ENCODE measurements at places on chromosomes 6 and 20. TPM values are rescaled to one million over a fixed set of nuclear protein-coding genes. Genes with fewer than 3 reads are reported as not detected.

DNA sequence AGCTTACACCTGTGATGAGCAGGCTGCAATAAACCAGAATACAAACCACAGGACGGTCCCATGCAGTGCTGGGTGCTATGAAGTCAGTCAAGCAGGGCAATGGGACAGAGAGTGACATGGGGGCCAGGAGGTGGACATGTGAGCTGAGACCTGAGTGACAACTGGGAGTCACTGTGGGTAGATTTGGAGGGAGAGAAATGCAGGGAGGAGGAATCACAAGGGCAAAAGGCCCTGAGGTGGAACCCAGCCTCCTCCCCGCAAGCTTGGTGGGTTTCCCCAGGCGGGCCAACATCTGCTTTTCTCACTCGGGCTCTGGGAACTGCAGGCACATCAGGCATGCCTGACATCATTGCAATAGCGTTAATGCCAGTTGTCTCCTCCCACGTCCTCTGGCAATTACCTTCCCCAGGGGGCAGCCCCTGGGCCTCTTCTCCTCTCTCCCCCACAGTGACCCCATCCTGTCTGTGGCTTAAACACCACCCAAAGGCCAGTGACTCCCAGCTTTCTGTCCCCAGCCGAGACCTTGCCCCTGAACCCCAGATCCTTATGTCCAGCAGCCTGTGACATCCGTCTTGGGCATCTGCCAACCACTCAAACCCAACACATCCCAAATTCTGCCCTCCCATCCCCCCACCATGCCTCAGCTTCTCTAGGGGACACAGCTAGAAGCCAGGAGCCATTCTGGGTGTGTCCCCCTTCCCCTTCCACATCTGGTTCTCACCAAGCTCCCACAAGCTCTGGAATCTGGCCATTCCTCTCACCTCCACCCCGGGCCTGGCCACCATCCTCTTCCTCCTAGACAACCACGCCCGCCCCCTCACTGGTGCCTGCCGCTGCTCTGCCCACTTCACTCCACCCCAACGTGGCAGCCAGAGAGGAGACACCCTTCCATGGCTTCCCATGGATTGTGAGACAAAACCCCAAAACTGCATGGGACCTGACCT lies 28.2 kb downstream of the PDRG1 start:
- H3K4me3 ChIP-seq = no peak overlapping the region
- no peaks in the 10 kb centered on the region for H3K27me3 ChIP-seq
- no peaks in the 10 kb centered on the region for H3K36me3 ChIP-seq
- no peaks in the 10 kb centered on the region for H3K4me1 ChIP-seq
- no peak for DNase-seq

- H3K27me3 ChIP-seq = no peaks in the 10 kb centered on the region
- no peak overlapping the region for H3K27ac ChIP-seq
- no peak for DNase-seq
- H3K36me3 ChIP-seq = no peaks in the 10 kb centered on the region
Measured at GRCh38 chr20:19397666-19398065, 185.2 kb downstream of the SLC24A3 start.

- H3K4me1 ChIP-seq = no peaks in the 10 kb centered on the region
- no peaks in the 10 kb centered on the region for H3K27me3 ChIP-seq
- H3K4me3 ChIP-seq = no peak overlapping the region
- no peak overlapping the region for H3K27ac ChIP-seq
- no peaks in the 10 kb centered on the region for H3K36me3 ChIP-seq
Measured at GRCh38 chr6:131257104-131257503, 121.8 kb downstream of the AKAP7 start.

GRCh38 chr6:138559143-138559542 lies 59.8 kb upstream of the NHSL1 start:
- DNase-seq = no peak
- H3K27ac ChIP-seq = peak overlapping the region; percentile 6
- H3K4me3 ChIP-seq = no peak overlapping the region
- H3K27me3 ChIP-seq = no peaks in the 10 kb centered on the region

- no peak for DNase-seq
- H3K27ac ChIP-seq = no peak overlapping the region
- no peaks in the 10 kb centered on the region for H3K27me3 ChIP-seq
- H3K36me3 ChIP-seq = no peaks in the 10 kb centered on the region
- no peak overlapping the region for H3K4me3 ChIP-seq
Measured at GRCh38 chr20:10577648-10578047, 96.2 kb downstream of the JAG1 start.

DNA sequence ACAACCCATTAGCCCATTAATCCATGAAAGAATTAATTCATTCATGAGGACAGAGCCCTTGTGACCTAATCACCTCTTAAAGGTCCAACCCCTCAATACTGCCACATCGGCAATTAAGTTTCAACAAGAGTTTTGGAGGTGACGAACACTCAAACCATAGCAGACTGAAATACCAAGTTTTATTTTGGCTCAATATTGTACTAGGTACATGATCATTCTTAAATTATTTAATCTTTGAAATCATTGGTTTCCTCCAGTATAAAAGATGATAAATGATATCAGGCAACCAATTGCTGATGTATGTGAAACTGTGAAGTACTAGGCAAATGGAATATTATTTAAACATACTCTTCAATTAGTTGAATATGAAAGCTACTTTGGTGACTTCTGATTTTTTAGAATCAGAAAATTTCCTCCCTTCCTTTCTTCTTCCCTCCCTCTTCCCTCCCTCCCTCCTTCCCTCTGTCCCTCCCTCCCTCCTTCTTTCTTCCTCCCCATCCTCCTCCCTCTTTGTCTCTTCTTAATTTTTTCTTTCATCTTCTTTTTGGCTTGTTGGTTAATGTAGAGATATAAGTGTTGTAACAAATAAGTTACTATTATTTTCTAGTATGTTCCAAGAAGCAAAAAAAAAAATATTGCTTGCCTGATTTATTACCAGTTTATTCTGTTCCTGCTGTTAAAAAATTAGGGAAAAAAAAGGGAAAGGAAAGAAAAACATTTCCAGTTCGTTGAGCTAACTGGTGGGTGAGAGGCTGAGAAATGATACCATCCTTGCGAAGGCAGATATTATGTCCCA lies 233.9 kb upstream of the ZNF217 start:
- no peak overlapping the region for H3K4me3 ChIP-seq
- peaks cover 28% of the 10 kb centered on the region for H3K4me1 ChIP-seq
- no peak for DNase-seq
- no peaks in the 10 kb centered on the region for H3K27me3 ChIP-seq

The HMGA1 gene
- total RNA-seq = 71.2 TPM

The ID4 gene
- 38.5 TPM for total RNA-seq

GRCh38 chr20:301886-302848 lies 4.8 kb downstream of the ZCCHC3 start:
- H3K27ac ChIP-seq = no peak overlapping the region
- no peaks in the 10 kb centered on the region for H3K36me3 ChIP-seq
- H3K27me3 ChIP-seq = no peaks in the 10 kb centered on the region

DNA sequence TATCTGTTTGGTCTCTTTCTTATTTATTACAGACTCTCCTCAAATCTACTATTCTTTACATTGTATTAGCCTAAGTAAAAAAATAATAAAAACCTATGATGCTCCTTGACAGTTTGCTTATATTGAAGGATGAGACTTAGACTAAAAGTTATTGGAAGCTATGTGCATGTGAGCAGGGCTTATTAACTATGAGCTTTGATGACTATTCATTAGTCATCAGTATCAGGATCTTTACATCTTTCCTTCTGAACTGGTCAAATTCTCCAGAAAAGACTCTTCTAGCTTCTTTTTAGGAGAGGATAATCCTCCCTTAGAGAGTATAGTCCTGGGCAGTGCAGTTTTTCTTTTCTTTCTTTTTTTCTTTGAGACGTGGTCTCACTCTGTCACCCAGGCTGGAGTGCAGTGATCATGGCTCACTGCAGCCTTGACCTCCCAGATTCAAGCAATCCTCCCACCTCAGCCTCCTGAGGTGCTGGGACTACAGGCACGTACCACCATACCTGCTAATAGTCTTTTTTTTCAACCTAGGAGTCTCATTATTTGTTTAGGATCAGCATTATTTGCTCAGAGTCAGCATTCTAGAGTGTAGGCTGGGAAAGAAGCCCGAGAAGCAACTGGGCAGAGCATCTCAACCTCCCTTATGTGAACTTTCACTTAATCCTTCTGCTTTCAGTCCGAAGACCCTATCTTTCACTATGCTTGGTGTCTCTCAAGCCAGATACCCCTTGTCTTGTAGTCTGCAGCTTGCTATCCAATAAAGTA lies 37.1 kb upstream of the YWHAB start:
- H3K4me3 ChIP-seq = no peak overlapping the region
- no peaks in the 10 kb centered on the region for H3K27me3 ChIP-seq
- no peak for DNase-seq
- no peaks in the 10 kb centered on the region for H3K36me3 ChIP-seq
- no peak overlapping the region for H3K27ac ChIP-seq

- H3K27ac ChIP-seq = no peak overlapping the region
- H3K4me1 ChIP-seq = no peaks in the 10 kb centered on the region
- no peaks in the 10 kb centered on the region for H3K36me3 ChIP-seq
Measured at GRCh38 chr6:138654715-138655634, 118.6 kb upstream of the CCDC28A start.

DNA sequence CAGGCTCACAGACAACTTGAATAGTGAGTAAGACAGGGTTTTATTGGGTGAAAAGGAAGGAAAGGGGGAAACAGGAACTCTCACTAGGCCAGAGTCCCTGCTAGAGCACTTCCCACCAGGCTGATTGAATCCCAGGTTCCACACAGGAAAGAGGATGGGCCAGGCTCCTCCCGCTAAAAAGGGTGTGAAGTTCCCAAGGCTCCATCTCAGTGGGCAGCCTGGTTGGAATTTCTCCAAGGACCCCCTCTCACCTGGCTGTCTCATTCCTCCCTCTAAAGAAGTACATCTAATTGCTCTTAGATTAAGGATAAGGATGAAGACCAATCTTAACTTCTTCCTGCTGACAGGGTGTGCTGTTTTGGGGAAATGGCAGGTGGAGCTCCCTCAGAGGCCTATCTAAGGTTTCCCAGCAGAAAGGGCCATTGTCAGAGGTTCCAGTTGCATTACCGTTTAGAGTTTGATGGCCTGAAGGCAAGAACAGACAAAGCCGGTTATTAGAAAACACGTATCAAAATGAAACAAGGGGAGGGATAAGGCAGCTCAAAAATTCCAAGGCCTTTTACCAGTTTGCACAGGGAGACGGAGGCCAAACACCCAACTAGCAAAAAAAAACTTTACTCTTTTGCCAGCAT lies 21.5 kb downstream of the COL19A1 start:
- no peak overlapping the region for H3K4me3 ChIP-seq
- H3K36me3 ChIP-seq = no peaks in the 10 kb centered on the region
- no peaks in the 10 kb centered on the region for H3K27me3 ChIP-seq
- no peak overlapping the region for H3K27ac ChIP-seq
- no peak for DNase-seq

GRCh38 chr20:25320035-25320800 lies 70.4 kb downstream of the ABHD12 start:
- no peak overlapping the region for H3K4me3 ChIP-seq
- no peaks in the 10 kb centered on the region for H3K27me3 ChIP-seq
- H3K27ac ChIP-seq = no peak overlapping the region
- DNase-seq = no peak
- H3K36me3 ChIP-seq = peaks cover 33% of the 10 kb centered on the region

DNA sequence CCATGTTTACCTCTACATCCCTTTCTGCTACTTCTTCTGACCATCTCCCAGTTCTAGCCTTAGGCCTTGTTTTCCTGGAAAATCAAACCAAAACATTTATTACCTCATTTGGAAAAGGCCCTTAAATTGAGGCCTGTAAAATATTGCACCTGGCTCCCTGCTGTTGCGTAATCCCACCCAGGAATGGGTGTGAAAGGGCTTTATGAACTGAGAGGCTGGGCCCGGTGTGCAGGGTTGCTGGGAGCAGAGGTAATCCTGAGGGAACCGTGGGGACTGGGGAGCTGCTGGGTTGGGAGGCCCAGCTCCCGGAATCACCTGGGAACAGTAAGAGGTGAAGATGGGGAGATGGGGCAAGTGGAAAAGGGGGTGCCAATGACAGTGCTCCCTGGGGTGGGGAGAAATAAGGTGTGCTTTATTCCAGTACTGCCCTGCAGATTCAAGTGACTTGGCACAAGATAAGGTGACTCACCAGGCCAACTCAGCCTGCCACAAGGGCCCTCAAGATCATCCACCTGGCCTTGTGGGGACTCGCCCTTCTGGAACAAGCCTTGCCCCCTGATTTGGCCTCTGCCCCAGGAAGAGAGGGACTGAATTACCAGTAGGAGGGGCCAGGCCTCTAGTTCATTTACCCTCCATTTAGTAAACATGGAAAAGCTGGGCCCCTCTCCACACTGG lies 44.2 kb downstream of the KCNK5 start:
- H3K4me3 ChIP-seq = no peak overlapping the region
- no peaks in the 10 kb centered on the region for H3K36me3 ChIP-seq
- peak; percentile 93 for DNase-seq
- H3K27ac ChIP-seq = peak overlapping the region; percentile 82

The ELOVL4 gene
- 0.37 TPM for total RNA-seq

The OR12D3 gene
- total RNA-seq = not detected

DNA sequence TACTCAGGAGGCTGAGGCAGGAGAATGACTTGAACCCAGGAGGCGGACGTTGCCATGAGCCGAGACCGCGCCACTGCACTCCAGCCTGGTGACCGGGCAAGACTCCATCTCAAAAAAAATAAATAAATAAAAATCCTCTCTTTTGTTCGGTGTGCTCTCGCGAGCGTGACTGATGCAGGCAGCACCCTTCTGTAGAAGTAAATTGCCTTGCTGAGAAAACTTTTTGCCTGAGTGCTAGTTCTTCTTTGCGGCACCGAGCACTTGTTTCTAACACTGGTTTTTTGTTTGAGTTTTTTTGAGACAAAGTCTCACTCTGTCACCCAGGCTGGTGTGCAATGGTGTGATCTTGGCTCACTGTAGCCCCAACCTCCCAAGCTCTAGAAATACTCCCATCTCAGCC lies 30.5 kb downstream of the PLN start:
- no peak overlapping the region for H3K27ac ChIP-seq
- H3K27me3 ChIP-seq = no peaks in the 10 kb centered on the region
- H3K36me3 ChIP-seq = no peaks in the 10 kb centered on the region
- H3K4me1 ChIP-seq = peaks cover 17% of the 10 kb centered on the region
- DNase-seq = no peak

GRCh38 chr6:122838060-122838780 lies 49.2 kb downstream of the SMPDL3A start:
- no peaks in the 10 kb centered on the region for H3K36me3 ChIP-seq
- DNase-seq = no peak
- no peaks in the 10 kb centered on the region for H3K27me3 ChIP-seq
- no peak overlapping the region for H3K4me3 ChIP-seq

- no peak for DNase-seq
- H3K36me3 ChIP-seq = peaks cover 9% of the 10 kb centered on the region
- H3K4me1 ChIP-seq = peaks cover 16% of the 10 kb centered on the region
- H3K4me3 ChIP-seq = no peak overlapping the region
Measured at GRCh38 chr6:15534974-15535373, 127.9 kb downstream of the DTNBP1 start.

Measured in upper lobe of left lung (tissue), 6 donors.